Endothelial cell (in vitro differentiated cells): ENCODE measurements at places on chromosomes 12 and 14. TPM values are rescaled to one million over a fixed set of nuclear protein-coding genes. Genes with fewer than 3 reads are reported as not detected.

GRCh38 chr12:40502322-40502721 lies 189.9 kb upstream of the CNTN1 start:
- H3K36me3 ChIP-seq: no peaks in the 10 kb centered on the region
- no peaks in the 10 kb centered on the region for H3K4me1 ChIP-seq
- no peak for DNase-seq

GRCh38 chr12:19288603-19289244 lies 150.6 kb upstream of the AEBP2 start:
- H3K4me3 ChIP-seq: no peak overlapping the region
- H3K4me1 ChIP-seq: no peaks in the 10 kb centered on the region
- no peaks in the 10 kb centered on the region for H3K36me3 ChIP-seq

- no peaks in the 10 kb centered on the region for H3K36me3 ChIP-seq
- no peak for DNase-seq
- no peak overlapping the region for H3K4me3 ChIP-seq
- H3K27ac ChIP-seq: no peak overlapping the region
- no peaks in the 10 kb centered on the region for H3K27me3 ChIP-seq
- no peaks in the 10 kb centered on the region for H3K4me1 ChIP-seq
Observed at GRCh38 chr14:68210729-68211299, 391.2 kb downstream of the RAD51B start.

GDF3 gene
- total RNA-seq: 77.7 TPM

MYF5 gene
- total RNA-seq: not detected

LMNTD1 gene
- total RNA-seq: not detected
